Stimulated activated effector memory CD8-positive, alpha-beta T cell treated with anti-CD3 and anti-CD28 coated beads, Interleukin-12 subunit alpha, Interleukin-12 subunit beta, amount 100 ng/mL, for 72 hours (primary cell): ENCODE measurements at places on chromosomes 1 and 21.

GRCh38 chr1:109331113-109331512 is 24.3 kb upstream of the MYBPHL start:
- no peak for DNase-seq

GRCh38 chr21:21897275-21897883 is 899.2 kb downstream of the NCAM2 start:
- DNase-seq: no peak

DNA sequence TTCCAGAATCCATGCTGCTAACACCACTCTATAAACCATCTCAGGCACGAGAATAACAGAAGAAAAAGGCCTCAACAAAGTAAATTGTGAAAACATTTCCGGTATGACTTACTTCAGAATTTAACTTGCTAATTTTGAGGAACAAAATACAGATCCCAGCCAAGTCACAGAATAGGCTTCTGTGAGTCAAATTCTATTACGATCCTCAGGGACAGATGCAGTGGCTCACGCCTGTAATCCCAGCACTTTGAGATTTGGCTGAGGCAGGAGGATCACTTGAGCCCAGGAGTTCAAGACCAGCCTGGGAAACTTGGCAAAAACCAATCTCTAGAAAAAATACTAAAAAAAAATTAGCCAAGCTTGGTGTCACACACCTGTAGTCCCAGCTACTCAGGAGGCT is 8.8 kb upstream of the CCDC27 start:
- no peak for DNase-seq

DNA sequence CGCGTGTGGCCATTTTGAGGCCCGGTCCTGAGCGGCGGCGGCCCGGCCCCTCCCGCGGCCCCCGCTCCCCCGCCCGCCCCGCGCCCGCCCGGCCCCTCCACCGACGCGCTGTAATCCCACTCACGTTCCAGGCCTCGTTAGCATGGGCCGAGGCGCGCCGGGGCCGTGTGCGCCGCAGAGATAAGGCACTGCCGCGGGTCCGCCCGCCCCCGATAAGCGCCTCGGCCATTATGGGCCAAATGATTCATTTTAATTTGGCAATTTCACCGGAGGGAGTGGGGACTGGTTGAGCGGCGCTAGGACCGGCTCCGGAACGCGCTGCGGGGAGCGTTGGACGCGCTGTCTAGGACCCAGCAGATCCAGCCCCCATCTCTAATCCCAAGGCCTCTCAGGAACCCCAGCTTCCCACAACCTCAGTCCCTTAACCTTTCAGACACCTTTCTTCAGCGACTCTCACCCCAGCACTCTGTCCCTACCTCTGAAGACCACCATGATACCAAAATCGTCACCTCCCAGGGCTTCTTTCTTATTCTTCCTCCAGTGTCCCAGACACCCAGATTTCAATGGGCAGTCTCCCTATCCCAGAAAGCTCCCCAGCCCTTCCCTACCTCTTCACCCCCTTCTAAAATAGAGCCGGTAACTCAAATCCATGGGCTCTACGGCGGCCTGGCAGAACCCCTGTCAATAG is at the start of gene TAL1:
Gene TAL1 (minus strand): TSS at position 39 of the 688 bp plus-strand sequence. CDS start 6,337 bp downstream, outside the sequence.
- no peak for DNase-seq

DNA sequence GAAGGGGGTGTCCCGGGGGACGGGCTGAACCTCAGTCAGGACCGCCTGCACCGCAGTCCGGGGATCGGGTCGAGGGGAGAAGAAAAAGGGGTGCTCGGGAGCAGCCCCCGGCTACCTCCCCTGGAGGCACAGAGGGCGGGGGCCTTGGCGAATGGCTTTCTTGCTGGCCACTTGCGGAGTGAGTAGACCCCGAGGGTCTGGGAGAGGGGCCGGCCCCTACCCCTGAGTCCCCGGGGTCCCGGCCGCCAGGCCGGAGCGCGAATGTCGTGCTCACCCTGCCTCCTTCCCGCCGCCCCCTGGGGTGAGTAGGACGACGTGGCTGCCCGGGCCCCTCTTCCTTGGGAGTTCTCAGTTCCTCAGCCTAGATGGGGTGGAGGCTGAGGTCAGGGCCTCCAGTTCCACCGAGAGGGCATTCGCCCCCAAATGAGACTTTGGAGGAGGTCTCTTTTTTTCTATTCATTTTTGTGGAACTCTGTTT is 113.0 kb downstream of the OSBPL9 start:
- DNase-seq: no peak

- no peak for DNase-seq
These were observed 4.7 kb downstream of the MYSM1 start for GRCh38 chr1:58695206-58695605.
